ENCODE measurements at places on chromosomes 3 and 15.

DNA sequence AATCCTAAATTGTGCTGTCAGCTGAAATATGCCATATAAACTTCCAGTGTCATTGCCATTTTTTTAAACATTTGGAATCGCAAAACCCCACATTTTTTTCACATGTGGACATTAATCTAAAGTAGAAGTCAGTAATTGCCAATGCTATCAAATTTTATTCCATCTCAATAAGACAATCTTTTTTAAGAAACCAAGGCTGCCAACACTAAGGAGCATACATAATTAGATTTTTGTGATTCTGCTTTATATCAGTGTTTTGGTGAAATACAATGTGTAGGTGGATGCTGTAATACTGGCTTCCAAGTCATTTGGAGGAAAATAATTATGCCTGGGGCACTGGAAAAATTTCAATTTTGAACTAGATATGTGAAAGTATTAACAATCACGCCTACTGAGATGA lies 256.7 kb downstream of the ZPLD1 start:
- no peak for DNase-seq

DNA sequence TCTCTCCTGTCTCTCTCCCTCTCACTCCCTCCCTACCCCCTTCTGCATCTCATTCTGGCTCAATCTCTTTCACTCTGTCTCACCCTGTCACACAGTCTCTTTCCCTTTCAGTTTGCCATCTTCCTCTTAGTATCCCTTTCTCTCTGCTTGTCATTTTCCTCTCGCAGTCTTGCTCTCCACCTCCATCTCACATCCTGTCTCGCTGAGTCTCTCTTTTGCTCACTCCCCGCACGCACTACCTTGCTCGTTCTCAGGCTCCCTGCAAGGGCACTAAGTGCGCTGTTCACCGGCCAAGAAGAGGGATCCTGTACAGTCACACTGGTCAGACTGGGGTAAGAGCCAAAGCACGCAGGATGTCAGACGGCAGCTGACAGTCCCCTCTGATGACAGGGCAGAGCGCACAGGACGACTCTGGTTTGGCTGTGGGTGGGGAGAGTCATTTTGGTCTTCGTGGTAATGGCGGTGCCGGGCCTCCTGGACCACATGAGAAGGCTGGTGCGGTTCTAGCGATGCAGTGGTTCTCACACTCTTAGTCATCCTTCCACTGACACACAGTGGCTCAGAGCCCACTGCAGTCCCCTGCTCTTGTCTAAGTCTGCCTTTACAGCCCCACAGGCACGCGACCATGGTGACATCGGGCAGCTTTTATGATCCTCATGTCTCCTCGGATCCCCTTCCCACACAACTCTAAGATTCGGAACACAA lies 356.8 kb downstream of the FOXP1 start:
- DNase-seq, result no peak

DNA sequence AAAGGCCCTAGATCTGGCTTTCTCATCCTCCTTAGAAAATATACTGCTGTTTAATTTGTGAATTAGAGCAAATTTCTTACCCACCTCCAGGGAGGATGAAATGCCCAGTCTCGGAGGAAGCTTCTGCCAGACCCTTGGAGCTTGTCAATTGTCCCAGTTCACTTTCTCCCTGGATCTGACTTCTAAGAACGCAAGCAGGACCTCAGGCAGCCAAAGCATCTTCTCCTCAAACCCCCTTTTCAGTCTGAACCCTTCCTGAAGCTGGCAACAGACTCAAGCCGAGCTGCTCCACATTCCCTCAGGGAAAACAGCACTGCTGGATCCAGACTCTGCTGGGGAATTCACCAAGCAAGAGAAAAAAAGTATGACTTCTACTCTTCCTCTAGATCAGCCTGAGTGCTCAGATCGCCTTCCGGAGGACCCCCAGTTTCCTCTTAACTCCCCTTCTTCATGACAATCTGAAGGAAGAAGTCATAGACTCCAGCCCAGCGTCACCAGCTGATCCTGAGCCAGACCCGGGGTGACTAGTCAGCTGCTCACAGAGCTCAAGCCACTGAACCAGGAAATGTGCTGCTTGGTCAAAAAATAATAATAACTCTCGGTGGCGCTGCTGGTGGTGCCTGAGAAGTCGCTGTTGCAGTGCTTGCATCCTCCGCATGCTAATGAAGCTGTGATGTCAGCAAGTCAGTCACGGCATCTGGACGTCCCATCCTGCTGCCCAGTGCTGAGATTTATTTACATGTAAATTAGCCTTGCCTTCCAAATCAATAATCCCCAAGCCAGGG lies at the start of gene PRICKLE2:
Gene PRICKLE2 (minus strand): TSS at position 641 of the 785 bp plus-strand sequence. CDS start 26,539 bp downstream, outside the sequence.
- DNase-seq, result peak; percentile 63

- no peak for DNase-seq
Measured at GRCh38 chr3:11655196-11655928, 11.6 kb upstream of the VGLL4 start.

- no peak for DNase-seq
Measured at GRCh38 chr3:159453945-159454344, 534.7 kb upstream of the IL12A start.

- no peak for DNase-seq
Measured at GRCh38 chr15:34119291-34119690, 17.4 kb downstream of the PGBD4 start.

GRCh38 chr3:188607805-188608315 lies 453.9 kb downstream of the LPP start:
- no peak for DNase-seq

Measured in right renal cortex interstitium (tissue), 3 donors.